ENCODE measurements at places on chromosomes 12 and 14.
A peak's percentile ranks its signal among the peaks of the same experiment; 100 is the strongest.

DNA sequence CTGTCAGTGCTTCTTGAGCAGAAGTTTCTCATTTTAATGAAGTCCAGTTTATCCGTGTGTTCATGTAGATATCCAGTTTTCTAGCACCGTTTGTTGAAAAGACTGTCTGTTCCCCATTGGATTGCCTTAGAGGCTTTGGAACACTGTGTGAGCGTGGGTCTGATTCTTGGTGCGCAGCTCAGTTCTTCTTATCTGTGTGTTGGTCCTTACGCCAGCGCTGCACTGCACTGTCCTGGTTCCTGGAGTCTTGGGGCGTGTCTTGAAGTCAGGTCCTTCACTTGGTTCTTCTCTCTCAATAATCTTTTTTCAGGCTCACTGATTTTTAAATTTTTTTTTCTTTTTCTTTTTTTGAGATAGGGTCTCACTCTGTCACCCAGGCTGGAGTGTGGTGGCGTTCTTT, 25.5 kb downstream of the EP400 start:
- DNase-seq, result no peak

- no peak for DNase-seq
Measured at GRCh38 chr14:102323102-102323501, 3.6 kb downstream of the ZNF839 start.

DNA sequence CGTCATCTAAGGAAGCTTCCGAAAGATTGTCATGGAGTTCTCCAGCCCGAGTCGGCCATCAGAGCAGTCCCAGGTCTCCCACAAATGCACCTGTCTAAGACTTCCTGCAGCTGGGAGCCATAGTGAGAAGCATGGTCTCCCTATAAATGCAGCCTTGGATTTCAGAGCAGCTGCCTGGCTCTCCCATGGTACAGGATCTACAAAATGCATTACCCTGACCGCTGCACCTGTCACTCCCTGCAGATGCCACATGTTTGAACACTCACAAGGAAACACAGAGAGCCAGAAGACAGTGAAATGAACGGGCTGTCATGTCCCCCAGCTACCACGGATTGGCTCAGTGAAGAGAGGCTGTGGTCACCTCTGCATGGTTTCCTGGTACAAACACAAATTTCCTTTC, 702.7 kb downstream of the MED13L start:
- DNase-seq, result peak; percentile 71

DNA sequence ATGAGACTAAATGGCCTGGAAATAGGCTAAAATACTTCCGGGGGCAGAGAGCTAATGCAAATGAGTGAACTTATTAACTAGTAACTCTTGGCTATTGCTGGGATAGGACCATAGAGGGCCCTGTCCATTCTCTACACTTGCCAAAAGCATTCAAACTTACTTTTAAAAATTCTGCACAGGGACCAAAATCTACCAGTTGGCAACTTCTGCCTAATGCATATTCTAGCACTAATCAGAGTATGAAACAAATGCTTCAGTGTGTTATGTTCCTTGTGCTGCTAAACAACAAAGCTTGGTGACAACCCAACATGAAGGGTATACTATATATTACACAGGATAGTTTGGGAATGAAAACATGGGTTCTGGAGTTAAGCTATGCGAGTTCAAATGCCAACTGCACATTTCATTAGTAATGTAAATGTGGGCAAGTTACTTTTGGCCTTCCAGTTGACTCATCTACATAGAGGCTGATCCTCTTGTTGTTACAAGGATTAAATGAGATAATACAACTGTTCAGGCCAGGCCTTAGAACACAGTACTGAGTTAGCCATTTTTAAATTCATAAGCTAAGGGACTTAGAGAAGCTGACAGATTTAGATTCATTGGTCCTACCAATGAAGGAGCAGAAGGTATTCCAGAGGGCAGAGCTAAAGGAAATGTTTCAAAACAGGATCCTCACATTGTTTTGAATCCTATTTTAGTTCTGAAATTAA, 32.4 kb downstream of the HIGD1C start:
- DNase-seq, result no peak

DNA sequence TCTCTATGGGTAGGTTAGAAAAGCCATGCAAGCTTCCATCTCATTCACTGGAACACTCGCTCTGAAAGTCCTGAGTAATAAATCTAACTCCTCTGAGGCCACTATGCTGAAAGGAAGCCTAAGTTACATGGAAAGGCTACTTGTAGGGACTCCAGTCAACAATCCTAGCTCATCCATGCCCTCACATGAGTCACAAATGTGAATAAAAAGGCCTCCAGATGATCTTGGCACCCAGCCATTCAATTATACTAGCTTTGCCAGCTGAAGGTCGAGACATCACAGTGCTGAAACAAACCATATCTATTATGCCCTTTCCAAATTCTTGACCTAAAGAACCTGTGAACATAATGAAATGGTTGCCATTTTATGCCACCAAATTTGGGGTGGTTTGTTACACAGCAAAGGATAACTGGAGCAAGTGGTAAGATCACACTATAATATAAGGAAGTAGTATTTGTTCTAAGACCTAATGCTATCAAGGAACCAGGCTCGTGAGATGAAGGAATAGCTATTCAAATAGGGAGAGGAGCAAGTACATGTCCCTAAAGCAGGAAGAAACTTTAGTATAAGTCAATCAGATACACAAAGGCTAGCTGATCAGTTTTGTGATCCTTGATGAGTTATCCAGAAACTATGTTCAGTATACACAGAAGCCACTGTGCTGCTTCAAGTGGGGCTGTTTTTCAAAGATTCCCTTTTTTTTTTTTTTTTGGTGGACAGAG, 142.1 kb downstream of the MED13L start:
- DNase-seq, result peak; percentile 43

- DNase-seq, result no peak
Measured at GRCh38 chr12:105765053-105766014, 373.4 kb downstream of the NUAK1 start.

DNA sequence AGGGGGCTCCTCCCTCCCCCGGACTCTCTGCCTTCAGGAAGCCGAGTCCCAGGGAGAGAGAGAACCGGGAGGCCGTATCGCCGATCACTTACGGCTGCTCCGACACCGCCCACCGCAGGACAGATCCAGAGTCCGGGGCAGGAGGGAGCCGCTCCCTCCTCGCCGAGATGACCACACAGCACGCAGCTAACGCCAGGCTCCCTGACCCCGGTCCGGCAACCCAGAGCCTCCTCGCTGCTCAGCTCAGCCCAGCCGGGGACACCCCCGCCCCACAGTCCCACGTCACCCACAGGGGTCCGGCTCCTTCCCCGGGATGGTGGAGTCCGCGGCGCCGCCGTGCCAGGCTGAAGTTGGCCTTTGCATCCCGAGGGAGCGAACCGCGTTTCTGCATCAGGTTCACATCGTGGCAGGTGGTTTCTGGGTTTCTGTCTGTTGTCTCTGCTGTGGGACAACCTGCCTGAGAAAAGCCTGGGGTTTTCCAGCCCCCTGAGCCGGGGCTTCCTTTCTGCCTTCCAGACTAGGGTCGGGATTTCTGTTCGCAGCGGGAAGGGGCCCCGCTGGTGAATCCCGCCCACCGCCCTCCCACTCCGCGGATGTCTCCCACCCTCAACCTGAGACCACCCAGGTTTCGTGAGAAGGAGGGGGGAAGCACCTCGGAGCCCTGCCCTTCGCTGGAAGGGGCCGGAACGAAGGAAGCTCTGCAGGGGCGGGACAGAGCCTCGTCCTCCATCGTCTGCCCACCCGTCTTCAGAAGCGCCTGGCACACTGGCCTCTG, 61.2 kb downstream of the NOC4L start:
- DNase-seq, result peak; percentile 23

DNA sequence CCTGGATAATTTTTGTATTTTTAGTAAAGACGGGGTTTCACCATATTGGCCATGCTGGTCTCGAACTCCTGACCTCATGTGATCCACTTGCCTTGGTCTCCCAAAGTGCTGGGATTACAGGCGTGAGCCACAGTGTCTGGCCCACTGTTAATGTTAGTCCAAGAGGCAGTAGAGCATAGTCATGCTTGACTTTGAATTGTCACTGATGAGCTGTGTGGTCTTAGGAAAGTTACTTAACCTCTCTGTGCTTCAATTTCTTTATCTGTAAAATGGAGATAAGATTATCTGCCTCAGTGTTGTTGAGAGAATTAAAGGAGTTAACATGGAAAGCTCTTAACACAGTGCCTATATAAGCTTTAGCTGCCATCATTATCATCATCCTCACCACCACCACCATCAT, 78.1 kb downstream of the TBX3 start:
- no peak for DNase-seq

DNA sequence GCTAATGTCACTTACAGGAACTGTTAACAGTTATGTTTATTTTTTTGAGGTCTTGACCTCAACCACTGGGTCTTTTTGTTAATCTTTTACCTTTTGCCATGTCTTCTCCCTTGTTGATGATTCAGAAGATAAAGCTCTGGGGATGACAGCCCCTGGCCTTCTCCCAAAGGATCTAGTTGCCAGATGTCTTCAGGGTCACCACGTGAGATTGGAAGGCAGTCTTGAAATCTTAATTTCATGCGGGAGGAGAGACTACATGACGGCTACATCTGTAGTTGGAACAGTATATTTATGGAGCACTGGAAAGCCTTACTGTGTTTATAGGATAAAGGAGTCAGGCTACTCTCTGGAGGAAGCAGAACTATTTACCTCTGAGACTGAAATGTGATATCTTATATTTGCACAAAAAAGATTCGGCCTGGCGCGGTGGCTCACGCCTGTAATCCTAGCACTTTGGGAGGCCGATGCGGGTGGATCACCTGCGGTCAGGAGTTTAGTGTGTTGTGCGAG, 5.6 kb downstream of the MLEC start:
- no peak for DNase-seq

- no peak for DNase-seq
Measured at GRCh38 chr12:26620907-26621306, 212.1 kb downstream of the ITPR2 start.

GRCh38 chr12:3834774-3835173, 38.4 kb downstream of the PARP11 start:
- DNase-seq, result peak; percentile 21

- no peak for DNase-seq
Measured at GRCh38 chr14:38256533-38256840, 594 bp upstream of the CLEC14A start.

Measured in NCI-H1417 (cell line).